Natural killer cell (primary cell): ENCODE measurements at places on chromosomes 4 and X.

DNA sequence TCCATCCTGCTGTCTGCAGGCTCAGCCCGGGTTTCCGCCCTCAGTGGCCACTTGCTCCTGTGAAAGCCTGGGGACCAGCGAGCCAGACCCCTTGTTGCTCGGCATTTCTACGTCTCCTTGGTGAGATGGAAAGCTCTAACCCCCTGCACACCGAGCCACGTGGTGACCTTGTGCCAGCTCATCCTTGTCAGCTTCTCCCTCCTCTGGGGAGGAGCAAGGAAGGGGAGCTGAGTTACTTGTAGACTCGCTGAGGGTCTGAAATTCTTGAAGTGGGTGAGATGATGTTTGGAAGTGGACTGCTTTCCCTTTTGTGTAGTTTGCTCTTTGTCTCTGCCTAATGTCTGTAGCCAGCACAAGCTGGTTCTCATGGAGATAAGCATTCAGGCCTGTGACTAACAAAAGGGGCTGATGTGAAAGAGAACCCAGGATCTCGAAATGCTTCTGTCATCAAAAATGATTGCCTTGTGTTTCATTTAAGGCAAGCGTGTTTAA is 29.3 kb downstream of the RGS12 start:
- no peaks in the 10 kb centered on the region for H3K4me1 ChIP-seq
- H3K27me3 ChIP-seq, result no peaks in the 10 kb centered on the region
- no peak overlapping the region for H3K4me3 ChIP-seq
- no peak for DNase-seq
- H3K27ac ChIP-seq, result no peak overlapping the region

GRCh38 chr4:8341691-8342090 is 72.1 kb downstream of the HTRA3 start:
- H3K36me3 ChIP-seq, result no peaks in the 10 kb centered on the region
- no peak overlapping the region for H3K27ac ChIP-seq
- DNase-seq, result no peak
- H3K27me3 ChIP-seq, result no peaks in the 10 kb centered on the region
- no peaks in the 10 kb centered on the region for H3K4me1 ChIP-seq

- H3K27ac ChIP-seq, result no peak overlapping the region
- H3K4me3 ChIP-seq, result no peak overlapping the region
- H3K27me3 ChIP-seq, result no peaks in the 10 kb centered on the region
- no peaks in the 10 kb centered on the region for H3K36me3 ChIP-seq
- DNase-seq, result no peak
- H3K4me1 ChIP-seq, result no peaks in the 10 kb centered on the region
These were observed 150.5 kb upstream of the WDR1 start for GRCh38 chr4:10267066-10267465.

DNA sequence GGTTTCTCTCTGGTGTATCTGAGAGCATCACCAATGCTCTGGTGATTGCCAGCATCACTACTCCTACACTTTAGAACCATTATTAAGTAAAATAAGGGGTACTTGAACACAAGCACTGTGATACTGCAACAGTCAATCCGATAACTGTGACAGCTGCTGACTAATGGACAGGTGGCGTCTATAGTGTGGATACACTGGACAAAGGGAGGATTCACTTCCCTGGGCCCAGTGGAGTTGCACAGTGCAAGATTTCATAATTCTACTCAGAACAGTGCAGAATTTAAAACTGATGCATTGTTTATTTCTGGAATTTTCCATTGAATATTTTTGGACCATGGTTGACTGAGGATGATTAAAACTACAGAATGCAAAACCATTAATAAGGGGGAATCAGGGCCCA is 97.8 kb downstream of the SHROOM3 start:
- no peaks in the 10 kb centered on the region for H3K27me3 ChIP-seq
- H3K27ac ChIP-seq, result no peak overlapping the region
- no peaks in the 10 kb centered on the region for H3K4me1 ChIP-seq

- H3K27ac ChIP-seq, result no peak overlapping the region
- H3K4me3 ChIP-seq, result no peak overlapping the region
- no peak for DNase-seq
- H3K36me3 ChIP-seq, result no peaks in the 10 kb centered on the region
- H3K4me1 ChIP-seq, result no peaks in the 10 kb centered on the region
These were observed 22.0 kb upstream of the SUPT20HL2 start for GRCh38 chrX:24335871-24336270.

DNA sequence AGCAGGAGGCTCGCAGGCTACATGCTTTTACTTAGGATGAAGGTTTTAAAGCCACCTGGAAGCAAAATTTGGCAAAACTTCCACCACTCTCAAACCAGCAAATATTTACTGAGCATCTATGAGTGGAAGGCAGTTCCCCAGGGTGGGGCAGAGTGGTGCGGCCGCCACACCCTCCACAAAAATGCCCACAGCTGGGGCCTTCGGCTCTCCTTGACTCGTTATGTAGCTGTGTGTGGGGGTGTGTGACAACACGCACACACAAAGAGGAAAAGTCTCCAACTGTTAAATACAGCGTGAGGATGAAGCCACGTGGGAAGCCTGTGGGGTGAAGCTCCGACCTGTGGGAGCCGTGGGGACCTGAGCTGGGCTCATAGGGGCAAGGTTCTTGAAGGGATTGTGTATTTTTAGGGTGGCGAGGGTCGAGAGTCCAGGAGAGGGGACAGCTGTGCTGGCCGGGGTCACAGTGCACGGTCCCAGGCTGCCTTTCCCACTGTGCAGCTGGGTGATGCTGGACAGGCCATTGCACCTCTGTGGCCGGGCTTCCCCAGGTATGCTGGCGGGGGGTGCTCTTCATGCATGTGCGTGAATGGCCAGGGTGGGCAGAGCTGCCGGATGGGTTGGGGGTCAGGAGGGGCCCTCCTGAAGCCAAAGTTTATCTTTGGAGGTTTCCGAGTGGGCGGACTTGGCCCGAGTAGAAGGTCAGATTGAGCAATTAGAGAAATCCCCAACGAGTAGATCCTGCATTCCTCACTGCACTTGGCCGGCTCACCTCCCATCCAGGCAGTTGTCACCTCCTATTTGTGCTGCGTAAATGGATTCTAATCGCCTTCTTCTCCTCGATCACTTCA is 25.4 kb downstream of the SORCS2 start:
- H3K4me1 ChIP-seq, result no peaks in the 10 kb centered on the region
- no peaks in the 10 kb centered on the region for H3K27me3 ChIP-seq
- no peak overlapping the region for H3K4me3 ChIP-seq
- no peak for DNase-seq
- H3K27ac ChIP-seq, result no peak overlapping the region

- no peak overlapping the region for H3K4me3 ChIP-seq
- no peaks in the 10 kb centered on the region for H3K4me1 ChIP-seq
- no peaks in the 10 kb centered on the region for H3K27me3 ChIP-seq
- no peaks in the 10 kb centered on the region for H3K36me3 ChIP-seq
- DNase-seq, result no peak
These were observed 176.9 kb upstream of the PRPS2 start for GRCh38 chrX:12614266-12614665.

DNA sequence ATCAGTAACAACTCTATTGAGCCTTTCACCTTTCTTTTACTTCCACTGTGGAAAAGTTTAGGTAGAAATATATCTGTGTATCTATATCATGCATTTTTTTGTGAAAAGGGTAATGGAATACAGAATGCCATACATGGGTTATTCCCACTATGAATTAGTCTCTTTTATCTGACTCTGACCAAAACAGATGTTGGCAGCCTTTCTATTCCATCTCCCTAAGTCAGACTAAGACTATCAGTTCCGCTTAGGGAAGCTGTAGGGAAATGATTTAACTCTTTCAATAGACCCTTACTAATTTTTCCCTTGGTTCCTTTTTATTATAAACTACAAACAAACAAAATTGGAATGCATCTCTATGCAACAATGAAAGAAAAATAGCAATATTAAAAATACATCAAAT is 92.3 kb upstream of the LEF1 start:
- no peaks in the 10 kb centered on the region for H3K4me1 ChIP-seq
- DNase-seq, result no peak
- peaks cover 2% of the 10 kb centered on the region for H3K27me3 ChIP-seq
- no peak overlapping the region for H3K27ac ChIP-seq

GRCh38 chr4:101953949-101954348 is 163.4 kb downstream of the BANK1 start:
- DNase-seq, result no peak
- no peaks in the 10 kb centered on the region for H3K36me3 ChIP-seq
- no peak overlapping the region for H3K27ac ChIP-seq
- no peak overlapping the region for H3K4me3 ChIP-seq
- H3K27me3 ChIP-seq, result no peaks in the 10 kb centered on the region

DNA sequence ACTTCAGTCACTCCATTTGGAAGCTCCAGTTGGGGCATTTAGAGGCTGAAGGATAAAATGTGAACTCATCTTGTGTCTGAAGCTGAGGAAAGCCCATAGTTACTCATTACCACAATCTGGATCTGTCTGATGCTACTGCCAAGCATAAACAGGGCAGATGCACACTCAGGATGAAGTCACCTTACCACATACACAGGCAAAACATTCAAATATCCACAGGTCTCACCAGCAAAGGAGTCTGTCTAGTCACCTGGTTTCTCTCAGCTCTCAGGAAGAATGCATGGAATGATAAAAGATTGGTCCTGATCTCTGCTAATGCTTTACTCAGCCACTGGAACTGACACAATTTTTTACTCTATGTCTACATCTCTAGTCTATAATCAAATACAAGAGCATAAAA is 13.0 kb upstream of the ODAPH start:
- no peak overlapping the region for H3K4me3 ChIP-seq
- H3K4me1 ChIP-seq, result no peaks in the 10 kb centered on the region
- H3K27me3 ChIP-seq, result no peaks in the 10 kb centered on the region
- DNase-seq, result no peak
- peaks cover 6% of the 10 kb centered on the region for H3K36me3 ChIP-seq
- no peak overlapping the region for H3K27ac ChIP-seq

DNA sequence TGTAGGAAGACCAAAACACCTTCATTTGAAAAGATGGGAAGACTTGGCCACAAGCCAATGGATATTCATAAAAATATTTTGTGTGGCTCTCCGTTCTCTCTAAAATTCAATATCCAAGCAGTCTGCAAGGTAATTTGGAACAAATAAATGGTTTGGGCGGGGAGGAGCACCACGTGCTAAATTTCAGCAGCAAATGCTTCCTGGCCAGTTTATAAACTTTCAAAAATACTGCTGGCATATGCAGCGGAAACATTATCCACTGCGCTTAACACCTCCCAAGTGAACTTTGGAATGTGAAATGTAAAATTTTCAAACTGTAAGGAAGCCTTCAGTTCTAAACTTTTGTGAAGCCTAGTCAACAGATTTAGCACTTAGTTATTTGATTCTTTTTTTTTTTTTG is 191.0 kb downstream of the NSUN7 start:
- H3K36me3 ChIP-seq, result no peaks in the 10 kb centered on the region
- no peaks in the 10 kb centered on the region for H3K27me3 ChIP-seq
- no peak for DNase-seq
- H3K27ac ChIP-seq, result no peak overlapping the region
- no peak overlapping the region for H3K4me3 ChIP-seq

- H3K4me3 ChIP-seq, result no peak overlapping the region
- no peak overlapping the region for H3K27ac ChIP-seq
- H3K27me3 ChIP-seq, result no peaks in the 10 kb centered on the region
- no peaks in the 10 kb centered on the region for H3K36me3 ChIP-seq
These were observed 37.3 kb downstream of the NUDT11 start for GRCh38 chrX:51459125-51459524.

DNA sequence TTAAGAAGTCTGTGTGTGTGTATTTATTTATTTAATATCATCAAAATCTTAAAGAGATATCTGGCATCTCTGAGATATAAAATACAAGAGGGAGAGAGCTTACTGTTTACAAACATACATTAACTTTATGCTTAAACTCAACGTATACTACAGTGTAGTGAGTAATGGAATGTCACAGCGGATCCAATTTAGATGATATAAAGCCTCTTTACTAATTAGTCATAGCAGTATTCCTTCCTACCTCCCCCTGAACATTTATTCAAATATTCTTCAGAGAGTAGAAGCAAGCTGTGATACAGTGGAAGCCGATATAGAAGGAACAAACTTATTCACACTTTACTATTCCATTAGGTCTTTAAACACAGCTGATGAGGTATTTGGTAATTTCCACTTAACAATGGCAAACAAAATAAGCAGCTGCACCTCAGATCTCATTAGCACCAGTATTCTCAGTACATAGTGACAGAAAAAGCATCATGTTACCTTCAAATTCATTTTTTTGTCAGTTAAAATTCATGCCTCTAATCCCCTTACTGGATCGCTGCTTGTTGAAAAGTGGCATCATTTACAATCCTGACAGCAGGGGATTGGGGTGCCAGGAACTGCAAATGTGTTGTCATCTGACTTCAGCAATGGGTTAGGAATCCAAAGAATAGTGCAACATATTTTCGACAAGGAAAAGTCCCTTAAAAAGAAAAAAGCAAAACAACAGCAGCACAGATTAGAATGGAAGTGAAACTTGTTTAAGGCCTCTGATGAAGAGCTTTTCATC is 658.7 kb upstream of the EPHA5 start:
- H3K4me3 ChIP-seq, result no peak overlapping the region
- H3K27me3 ChIP-seq, result no peaks in the 10 kb centered on the region
- no peaks in the 10 kb centered on the region for H3K4me1 ChIP-seq
- no peak for DNase-seq

GRCh38 chrX:105461016-105461415 is 240.5 kb upstream of the TEX13A start:
- H3K27ac ChIP-seq, result no peak overlapping the region
- H3K4me1 ChIP-seq, result no peaks in the 10 kb centered on the region
- no peaks in the 10 kb centered on the region for H3K27me3 ChIP-seq
- H3K36me3 ChIP-seq, result no peaks in the 10 kb centered on the region

DNA sequence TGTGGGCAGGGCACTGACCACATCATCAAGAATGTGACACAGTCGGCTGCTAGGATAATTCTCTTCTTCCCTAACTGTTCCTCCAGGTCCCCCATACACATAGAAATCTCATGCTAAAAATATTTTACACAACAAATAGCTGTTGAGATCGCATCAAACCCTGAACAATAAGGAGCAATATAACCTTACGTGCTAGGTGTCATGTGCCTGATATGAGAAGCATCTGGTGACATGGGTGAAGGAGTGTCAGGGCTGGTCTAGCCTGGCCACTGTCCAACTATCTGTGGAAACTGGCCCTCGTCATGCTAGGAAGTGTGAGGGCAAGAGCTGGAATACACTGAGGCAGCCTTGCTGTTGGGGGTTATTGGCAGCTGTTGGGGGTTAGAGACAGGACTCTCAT is 167.3 kb upstream of the PGRMC2 start:
- no peak overlapping the region for H3K27ac ChIP-seq
- H3K4me3 ChIP-seq, result no peak overlapping the region
- no peak for DNase-seq
- H3K4me1 ChIP-seq, result peaks cover 4% of the 10 kb centered on the region
- no peaks in the 10 kb centered on the region for H3K36me3 ChIP-seq
- no peaks in the 10 kb centered on the region for H3K27me3 ChIP-seq

DNA sequence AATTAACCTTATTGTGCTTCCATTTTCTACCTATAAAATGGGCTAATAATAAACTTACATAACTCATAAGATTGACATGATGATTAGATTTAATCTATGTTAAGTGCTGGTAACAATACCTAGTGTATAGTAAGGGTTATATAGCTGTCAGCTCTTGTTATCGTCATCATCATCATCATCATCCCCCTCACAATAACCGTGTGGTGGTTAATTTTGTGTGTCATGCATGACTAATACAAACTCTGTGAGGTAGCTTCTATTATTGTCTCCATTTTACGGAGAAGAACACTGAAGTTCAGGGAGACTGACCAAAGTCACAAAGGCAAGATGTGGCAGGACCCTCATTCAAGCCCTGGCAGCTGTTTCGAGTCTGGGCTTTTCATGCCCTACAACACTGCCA is 211.3 kb downstream of the PALLD start:
- H3K4me1 ChIP-seq, result peaks cover 12% of the 10 kb centered on the region
- no peak overlapping the region for H3K4me3 ChIP-seq
- no peak for DNase-seq
- no peaks in the 10 kb centered on the region for H3K27me3 ChIP-seq
